ENCODE measurements at places on chromosomes 4 and X.

DNA sequence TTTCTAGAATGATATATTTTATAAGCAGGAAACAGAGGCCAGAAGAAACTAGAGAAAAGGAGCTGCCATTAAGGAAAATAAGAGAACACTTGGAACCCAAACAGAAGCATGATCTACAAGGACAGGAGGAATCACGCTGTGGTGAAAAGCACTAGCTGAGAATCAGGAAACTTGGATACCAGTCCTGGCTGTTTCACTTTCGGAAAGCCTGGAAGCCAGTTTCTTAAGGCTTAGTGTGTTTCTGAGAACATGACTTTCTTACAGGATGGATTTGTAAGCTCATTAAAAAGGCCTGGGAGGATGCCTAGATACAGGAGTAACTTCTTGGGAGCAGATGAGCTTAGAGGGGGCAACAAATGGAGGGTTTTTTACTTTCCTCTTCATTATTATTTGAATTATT is 36.9 kb downstream of the TLL1 start:
- DNase-seq, result no peak

DNA sequence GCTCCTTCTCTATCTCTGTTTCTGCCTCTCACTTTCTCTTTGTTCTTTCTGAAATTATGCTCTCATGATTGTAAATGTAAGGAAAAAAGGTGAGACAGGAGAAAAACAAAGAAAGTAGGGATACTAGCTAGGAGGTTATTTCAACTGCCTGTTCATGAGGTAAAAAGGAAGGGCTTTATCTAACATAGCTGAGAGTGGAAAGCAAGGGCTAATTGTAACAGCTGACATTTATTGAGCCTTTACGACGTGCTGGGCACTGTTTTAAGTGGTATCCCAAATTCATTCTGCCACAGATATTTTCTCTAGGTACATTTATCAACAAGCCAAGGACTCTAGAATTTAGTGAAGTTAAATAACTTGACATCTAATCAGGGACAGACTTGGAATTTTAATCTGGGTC is 133.1 kb upstream of the GNPDA2 start:
- DNase-seq, result no peak

DNA sequence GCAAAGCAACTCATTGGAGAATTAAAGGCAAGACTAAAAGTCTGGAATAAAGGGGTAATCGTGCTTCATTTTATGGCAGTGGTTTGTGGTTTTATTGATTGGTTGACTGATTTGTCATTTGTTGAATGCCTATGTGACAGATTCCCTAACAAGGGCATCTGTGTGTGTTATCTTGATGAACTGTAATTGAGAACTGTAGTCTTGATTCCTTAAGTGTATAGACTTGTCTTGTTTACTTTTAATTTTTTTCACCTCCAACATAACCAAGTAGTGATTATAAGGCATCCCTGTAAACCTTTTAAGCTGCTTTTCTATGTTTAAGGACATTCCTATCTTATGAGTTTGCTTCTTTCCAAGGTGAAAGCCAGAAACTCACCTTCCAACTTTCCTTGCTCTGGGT is 216.0 kb upstream of the TAPT1 start:
- DNase-seq, result no peak

GRCh38 chrX:145549496-145549895 is 268.1 kb upstream of the SLITRK2 start:
- DNase-seq, result no peak

DNA sequence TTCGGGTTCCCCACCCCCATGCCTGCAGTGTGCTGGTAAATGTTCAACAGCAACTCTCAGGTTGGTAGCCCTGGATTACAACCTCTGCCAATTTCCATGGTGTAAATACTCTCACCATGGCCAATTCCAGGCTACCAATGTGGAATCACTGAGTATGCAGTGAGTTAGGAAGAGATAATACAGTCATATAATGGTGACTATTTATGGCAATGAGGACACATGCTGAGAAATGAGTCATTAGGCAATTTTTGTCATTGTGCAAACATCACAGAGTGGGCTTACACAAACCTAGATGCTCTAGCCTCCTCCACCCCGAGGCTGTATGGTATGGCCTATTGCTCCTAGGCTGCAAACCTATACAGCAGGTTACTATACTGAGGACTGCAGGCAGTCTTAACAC is 4.6 kb upstream of the CLDN24 start:
- DNase-seq, result no peak

DNA sequence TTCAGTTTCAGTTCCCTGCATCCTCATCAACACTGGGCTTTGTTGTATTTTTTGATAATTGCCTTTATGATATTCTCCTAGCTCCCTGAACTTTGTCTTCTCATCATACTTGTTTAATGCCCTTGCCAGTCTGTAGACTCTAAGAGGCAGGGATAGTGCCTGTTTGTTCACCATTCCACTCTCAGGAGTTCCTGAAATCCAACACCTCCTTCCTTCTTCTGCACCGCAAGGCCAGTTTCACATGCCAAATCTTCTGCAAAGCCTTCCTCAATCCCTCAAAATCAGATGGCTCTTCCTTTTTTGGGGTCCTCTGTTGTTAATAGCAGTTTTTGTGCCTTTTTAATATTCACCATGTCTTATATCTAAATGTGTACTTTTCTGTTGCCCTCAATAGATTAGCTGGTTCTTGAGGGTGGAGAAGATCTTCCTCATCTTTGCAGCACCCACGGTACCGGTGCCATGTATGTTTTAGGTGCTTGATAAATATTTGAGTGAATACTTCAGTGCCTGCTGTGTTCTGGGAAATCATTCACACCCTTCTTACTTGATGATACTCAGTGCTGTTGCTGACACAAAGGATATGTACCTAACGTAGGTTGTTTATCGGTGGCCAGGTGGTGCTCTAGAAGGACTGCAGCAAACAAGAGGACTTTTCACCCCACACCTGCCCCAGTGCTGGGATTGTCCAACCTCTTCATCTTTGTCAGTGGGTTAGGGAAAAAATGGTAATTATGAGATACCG is 85.3 kb upstream of the LIMCH1 start:
- DNase-seq, result no peak

- DNase-seq, result no peak
Measured at GRCh38 chr4:16952896-16953630, 54.6 kb upstream of the LDB2 start.

Data from NCI-H2081 treated with DMSO at 0.1 percent for 48 hours (cell line).